Fibroblast of upper back skin (primary cell): ENCODE measurements at places on chromosomes 11 and 22.

DNA sequence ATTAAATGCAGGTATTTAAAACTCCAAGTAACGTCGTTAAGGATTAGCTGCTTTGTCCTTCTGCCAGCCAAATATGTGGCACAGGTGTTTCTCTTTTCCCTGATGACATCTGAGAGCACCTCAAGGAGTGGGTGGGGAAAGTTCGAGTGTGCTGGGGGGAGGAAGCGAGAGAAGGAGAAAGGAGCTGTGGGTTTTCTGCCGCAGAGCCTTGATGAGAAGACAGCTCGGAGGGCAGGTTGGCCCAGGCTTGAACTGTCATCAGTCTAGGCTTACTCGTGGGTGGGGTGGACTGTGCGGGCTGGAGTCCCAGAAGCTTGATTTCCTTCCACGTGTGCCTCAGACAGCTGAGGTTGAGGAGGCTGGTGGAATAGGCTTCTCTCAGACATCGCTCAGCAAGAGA lies 15.2 kb upstream of the SORL1-AS1 start:
- no peak for DNase-seq

- DNase-seq: no peak
Measured at GRCh38 chr11:111366560-111367410, 12.3 kb downstream of the POU2AF1 start.

GRCh38 chr11:70546191-70546940 lies 148.0 kb downstream of the CTTN start:
- DNase-seq: no peak

DNA sequence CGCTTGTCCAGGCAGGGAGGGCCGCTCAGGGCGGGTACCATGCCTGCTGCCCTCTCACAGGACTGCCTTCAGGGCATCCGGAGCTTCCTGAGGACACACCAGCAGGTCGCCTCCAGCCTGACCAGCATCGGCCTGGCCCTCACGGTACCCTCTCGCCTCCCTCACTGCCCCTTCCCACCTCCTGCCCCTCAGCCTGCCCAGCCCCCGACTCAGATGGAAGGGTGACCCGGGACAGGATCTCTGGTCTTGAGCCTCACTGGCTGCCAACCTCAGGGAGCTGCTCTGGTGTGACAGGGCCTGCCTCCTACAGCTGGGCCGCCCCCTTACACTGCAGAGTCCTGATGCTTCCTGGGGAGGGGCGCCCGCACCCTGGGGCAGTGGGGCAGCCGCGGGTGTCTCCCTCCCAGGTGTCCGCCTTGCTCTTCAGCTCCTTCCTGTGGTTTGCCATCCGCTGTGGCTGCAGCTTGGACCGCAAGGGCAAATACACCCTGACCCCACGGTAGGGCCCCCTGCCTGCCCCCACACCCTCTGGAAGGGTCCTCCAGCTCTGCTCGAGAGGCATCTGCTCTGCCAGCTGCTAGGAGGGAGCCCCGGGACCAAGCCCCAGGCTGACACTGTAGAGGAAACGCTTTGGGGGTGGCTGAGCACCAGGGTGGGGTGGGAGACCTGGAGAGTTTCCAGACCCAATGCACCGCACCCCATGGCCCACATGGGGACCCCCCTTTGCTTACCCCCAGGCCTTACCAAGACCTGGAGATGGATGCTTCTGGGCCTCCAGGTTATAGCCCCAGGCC lies 14.6 kb downstream of the TSPAN32 start:
- DNase-seq: no peak

GRCh38 chr11:62689421-62690183 lies at the start of gene LRRN4CL:
Gene LRRN4CL (minus strand): TSS chr11:62689530. CDS start chr11:62688508, 1,022 bp downstream.
- DNase-seq: peak; percentile 98

GRCh38 chr11:128852327-128853023 lies 14.6 kb downstream of the KCNJ1 start:
- DNase-seq: no peak

GRCh38 chr22:29916007-29916544 lies 33.1 kb downstream of the MTMR3 start:
- no peak for DNase-seq

- no peak for DNase-seq
Measured at GRCh38 chr22:40023341-40023841, 28.6 kb downstream of the FAM83F start.

DNA sequence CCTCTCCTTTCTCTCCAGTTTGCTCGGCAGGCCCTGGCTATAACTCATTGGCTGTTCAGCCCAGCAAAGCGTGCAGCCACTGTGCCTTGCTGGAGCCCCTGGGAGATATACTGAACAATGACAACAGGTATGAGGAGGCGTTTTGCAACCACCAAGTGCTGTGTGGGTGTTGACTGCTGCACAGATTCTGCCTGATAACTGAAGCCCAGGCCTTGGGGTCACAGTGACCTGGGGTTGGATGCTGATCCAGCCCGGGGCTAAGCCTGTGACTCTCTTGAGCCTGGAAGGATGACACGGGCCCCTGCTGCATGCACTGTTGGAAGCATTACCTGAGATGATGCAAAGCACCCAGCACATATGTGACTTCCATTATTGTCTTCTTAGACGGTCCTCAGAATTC lies 13.7 kb upstream of the A4GALT start:
- DNase-seq: no peak

- no peak for DNase-seq
Measured at GRCh38 chr11:26470992-26471391, 101.1 kb downstream of the MUC15 start.

DNA sequence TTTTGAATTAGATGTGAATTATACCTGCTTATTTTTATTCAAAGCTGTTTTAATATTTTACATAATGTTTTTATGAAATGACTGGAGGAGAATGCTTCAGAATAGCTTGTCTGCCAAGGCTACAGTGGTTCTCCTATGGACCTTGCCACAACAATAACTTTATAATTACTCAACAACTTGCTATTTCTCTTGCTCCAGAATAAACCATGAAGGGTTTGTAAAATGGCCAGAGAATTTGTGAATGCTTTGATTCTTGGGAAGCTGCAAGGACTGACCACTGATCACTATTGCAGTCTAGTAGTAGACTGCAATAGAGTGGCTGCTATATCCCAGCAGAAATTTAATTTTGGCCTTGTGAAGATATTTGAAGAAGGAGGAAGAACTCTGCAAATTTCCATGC lies 199.7 kb downstream of the FAT3 start:
- DNase-seq: peak; percentile 84

DNA sequence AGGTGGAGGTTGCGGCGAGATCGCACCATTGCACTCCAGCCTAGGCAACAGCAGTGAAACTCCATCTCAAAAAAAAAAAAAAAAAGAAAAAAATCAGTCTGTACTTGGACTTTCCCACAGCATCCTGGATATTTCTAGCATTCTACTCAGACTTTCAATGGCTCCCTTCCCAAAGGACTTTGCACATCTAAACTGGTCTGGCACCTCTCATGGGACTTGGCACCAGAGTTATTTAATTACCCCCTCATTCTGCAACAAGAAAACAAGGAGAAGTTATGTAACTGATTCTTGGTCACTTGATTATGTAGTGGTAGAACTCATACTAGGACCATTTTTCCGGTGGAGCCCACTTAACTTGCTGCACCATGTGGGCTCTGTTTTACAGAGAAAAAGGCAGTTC lies 519.5 kb downstream of the OPCML start:
- no peak for DNase-seq

- no peak for DNase-seq
Measured at GRCh38 chr11:128619540-128620308, 32.4 kb upstream of the ETS1 start.

- no peak for DNase-seq
Measured at GRCh38 chr11:95085117-95085816, 4.4 kb upstream of the ENDOD1 start.

- DNase-seq: no peak
Measured at GRCh38 chr11:68382358-68382998, 70.1 kb downstream of the LRP5 start.

- no peak for DNase-seq
Measured at GRCh38 chr11:120079750-120080610, 57.9 kb downstream of the TRIM29 start.

DNA sequence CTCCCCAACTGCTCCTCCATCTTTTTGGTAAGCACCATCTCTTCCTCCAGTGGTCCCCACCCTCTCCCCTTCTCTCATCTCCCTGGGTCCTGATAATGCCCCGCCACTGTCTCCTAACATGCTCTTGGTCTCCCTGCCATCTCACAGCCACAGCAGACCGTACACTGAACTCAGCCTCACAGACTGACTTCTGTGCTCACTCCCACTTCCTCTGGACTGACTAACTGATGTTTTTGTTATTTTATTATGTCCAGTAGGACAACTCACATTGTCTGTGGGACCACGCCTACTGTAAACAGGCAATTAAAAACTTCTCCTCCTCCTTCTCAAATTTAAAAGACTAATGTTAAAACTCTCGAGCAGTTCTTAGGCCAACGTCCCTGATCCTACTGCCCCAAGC lies 2.6 kb upstream of the GNAZ start:
- DNase-seq: no peak
